ENCODE measurements at places on chromosomes 16 and 17. TPM values are rescaled to one million over a fixed set of nuclear protein-coding genes. Genes with fewer than 3 reads are reported as not detected.

Gene HOXB4
- 2.8 TPM for total RNA-seq

Gene XPO6
- total RNA-seq, result 238 TPM

Gene CDH3
- total RNA-seq, result 0.86 TPM

Gene CACNG5
- total RNA-seq, result not detected
